ENCODE measurements at places on chromosomes 1 and 21.

DNA sequence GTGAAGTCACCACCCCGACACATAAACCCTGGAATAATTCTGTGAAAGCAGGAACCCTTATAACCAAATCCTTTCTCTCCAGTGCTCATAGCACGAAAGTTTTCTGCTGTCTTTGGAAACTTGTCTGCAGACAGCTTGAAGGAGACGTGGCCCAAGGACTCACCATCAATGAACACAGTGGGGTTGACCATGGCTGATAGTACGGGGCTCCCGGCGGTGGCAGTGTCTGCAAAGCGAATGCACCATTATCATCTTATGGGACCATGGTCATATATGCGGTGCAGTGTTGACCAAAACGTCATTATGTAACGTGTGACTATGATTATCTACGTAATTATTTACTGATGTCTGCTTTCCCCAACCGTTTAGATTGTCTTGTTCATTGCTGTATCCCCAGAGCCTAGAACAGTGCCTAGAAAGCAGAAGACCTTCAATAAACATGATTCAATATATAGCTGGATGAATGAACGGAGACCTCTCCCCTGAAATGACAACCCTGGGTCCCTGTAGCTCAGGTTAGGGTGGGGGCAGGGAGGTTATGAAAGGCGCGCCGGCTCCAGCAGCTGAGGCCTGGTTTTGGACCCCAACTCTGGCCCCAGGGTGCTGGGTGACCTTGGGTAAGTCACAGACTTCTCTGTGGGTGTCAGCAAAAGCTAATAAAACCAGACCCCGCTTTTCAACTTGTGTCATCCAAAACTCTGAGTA, 128.4 kb upstream of the ZBTB40 start:
- no peak for DNase-seq

GRCh38 chr21:37873655-37874054, 42.6 kb downstream of the KCNJ6 start:
- DNase-seq = no peak

GRCh38 chr1:69528376-69528775, 39.3 kb upstream of the LRRC7 start:
- no peak for DNase-seq

DNA sequence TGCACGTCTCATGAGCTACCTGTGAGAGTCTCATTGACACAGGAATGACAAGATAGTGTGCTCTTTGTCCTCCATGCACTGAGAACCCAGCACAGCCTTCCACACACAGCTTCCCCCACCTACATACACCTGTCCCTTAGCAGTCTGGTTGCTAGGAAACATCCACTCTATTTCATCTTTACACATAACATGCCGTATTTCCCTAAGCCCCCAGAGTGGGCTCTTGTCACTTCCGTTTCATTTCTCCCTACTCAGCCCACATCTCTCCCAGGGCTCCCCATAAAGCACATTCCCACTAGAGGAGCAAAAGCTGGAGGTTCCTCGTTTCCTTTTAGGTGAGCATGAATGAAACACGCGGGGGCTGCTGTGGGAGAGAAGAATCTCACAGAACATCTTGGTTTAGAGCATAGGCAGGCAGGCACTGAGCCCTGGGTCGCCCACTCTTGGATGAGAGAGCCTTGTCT, 137.1 kb downstream of the ETS2 start:
- no peak for DNase-seq

- no peak for DNase-seq
Measured at GRCh38 chr1:151862604-151863003, 9.1 kb upstream of the THEM5 start.

DNA sequence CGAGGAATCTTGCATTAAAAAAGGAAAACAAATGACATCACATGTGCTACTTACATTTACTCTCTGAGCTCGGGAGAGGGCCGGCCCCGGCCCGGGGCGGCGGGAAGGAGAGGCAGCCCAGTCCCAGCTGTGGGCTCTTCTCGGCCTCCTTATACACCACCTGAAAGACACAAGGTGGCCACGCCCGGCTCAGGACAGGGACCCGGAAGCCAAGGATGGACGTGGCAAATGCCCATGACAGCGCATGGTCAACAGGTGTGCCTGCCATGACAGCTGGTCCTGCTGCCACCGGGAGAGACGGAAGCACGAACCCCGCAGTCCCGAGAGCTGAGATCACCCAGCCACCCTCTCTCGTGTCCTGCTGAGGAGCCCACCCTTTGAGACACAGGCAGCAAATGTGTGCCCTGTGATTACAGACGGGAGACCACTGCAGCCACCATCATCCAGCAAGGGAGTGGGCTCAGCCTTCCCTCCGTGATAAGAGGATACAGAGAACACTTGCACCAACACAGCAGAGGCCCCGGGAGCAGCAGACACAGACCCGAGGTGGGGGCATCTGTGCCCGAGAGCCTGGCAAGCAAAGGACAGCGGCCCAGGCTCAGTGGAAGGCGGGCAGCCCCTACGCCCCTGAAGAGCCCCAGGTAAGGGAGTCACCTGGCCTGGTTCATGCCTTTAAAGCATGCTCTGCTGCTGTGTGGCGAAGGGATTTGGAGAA, 8.7 kb downstream of the TPRG1L start:
- DNase-seq = no peak

GRCh38 chr1:113834716-113835115, 22.4 kb upstream of the RSBN1 start:
- DNase-seq = no peak

DNA sequence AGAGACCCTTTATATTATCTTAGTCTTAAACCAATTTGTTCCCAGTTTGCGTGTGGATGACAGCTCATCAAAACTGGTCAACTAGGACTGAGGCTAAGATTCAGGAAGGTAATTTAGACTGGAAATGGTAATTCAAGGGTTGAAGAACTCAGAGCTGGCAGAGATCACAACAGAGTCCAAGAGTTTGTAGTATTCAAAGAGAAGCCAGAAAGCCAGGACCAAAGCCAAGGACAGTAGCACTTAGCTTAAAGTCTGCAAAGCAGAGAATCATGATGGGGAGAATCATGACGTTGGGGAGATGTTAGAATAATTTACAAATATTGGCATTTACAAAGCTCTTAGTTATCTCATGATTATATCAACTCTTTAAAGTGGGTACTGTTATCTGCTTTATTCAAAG, 32.6 kb downstream of the RNF11 start:
- DNase-seq = no peak

- DNase-seq = no peak
Measured at GRCh38 chr1:58155418-58156123, 391.0 kb downstream of the OMA1 start.

GRCh38 chr1:115062542-115063004, 26.7 kb downstream of the TSPAN2 start:
- peak; percentile 87 for DNase-seq

- no peak for DNase-seq
Measured at GRCh38 chr1:193417945-193418744, 231.7 kb upstream of the B3GALT2 start.

DNA sequence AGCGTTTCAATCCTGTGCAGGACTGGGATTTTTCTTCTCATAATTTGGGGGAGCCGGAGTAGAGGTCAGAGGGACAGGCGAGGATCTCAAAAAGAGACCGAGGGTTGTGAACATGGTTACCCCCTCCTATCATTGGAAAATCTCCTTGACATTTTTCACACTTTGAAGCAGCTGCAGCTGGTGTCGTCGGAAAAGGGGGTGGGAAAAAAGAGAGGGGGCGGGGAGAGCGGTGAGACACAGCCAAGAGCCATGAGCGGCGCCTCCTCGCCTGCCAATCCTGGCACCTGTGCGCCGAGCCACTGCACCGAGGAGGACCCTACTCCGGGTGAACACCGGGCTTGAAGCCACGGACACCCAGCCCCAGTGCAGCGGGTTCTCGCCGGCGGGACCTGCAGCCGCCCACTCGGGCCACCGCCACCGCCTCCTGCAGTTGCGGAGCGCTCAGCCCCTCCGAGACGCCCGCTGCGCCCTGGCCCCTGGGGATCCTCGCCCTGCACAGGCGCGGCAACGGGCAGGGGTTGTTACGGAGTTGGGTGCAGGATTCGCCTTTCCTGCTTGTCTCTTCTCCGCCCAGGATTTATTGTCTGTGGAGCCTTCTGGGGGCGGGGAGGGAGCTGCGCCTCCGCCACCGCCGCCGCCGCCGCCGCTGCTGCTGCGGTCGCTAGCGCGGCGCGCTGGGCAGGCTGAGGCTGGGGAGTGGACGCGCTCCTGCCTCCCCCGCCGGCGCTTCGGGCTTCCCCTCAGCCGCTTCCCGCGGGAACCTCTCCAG, at the start of gene LRRC7:
Gene LRRC7 (plus strand): TSS at position 271 of the 769 bp plus-strand sequence. CDS start 718 bp downstream, outside the sequence.
- no peak for DNase-seq

DNA sequence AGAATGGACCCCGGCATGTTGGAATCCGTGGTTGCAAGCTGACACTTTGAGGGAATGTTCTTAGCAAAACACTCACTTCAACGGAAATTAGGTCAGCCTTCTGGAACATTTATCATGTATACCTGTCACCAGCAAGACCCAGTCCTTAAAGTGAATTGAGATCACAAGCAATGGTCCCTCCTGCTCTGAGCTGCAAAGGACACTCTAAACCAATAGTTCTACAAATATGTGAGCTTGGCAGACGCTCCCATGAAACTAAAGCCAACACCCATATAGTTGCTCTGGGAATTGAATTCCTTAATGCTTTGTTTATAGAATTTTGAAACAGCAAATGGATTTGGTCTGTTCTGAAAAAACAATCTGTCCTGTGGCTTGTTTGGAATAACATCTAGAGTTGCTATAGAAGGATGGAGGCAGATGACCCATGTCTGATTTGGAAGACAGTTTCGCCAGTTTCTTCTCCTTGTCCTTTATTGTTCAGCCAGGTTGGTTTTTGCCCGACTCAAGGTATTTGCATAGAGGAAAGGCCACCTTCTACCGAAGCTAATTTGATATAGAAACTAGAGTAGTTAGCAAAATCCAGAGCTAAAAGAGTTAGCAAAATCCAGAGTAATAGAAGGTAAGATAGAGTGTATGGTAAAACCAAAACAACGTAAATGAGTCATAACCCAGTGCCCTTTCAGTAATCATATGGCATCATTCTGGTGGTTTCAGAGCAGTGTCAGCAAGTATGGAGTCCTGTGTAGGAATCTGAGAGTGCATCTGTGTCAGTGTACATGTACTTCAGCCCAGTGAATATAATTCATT, 236.2 kb downstream of the NFIA start:
- DNase-seq = no peak

- DNase-seq = no peak
Measured at GRCh38 chr1:203590603-203591002, 36.0 kb upstream of the ATP2B4 start.

DNA sequence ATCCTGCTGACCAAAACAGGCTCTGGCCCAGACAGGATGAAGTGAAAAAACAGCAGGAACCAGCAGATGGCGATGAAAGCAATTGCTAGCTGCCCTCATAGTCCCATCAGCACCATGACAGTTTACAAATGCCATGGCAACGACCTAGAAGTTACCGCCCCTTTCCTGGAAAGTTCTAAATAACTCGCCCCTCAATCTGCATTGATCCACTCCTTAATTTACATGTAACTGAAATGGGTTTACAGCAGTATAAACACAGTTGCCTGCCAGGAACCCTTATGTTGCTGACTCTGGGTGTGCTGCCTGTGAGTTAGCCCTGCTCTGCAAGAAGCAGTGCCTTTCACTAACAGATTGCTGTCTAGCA, 65.5 kb upstream of the CR1L start:
- no peak for DNase-seq

DNA sequence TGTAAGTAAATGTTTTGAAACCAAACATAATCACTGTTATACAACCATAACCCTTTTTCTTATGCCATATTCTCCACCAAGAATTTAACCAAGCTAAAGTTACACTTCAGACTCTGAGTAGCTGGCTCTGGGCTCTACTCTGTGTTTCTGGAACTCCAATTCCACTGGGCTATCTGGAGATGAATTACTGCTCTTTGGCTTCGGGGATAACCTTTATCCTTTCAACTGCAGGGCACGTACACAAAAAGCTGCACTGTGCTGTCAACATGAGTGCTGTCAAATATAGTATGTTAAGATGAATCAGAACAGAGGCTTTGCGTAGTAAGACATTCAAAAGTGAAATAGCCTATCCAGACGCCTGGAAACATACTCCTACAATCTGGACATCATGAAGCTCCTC, 500.6 kb downstream of the LTN1 start:
- no peak for DNase-seq

DNA sequence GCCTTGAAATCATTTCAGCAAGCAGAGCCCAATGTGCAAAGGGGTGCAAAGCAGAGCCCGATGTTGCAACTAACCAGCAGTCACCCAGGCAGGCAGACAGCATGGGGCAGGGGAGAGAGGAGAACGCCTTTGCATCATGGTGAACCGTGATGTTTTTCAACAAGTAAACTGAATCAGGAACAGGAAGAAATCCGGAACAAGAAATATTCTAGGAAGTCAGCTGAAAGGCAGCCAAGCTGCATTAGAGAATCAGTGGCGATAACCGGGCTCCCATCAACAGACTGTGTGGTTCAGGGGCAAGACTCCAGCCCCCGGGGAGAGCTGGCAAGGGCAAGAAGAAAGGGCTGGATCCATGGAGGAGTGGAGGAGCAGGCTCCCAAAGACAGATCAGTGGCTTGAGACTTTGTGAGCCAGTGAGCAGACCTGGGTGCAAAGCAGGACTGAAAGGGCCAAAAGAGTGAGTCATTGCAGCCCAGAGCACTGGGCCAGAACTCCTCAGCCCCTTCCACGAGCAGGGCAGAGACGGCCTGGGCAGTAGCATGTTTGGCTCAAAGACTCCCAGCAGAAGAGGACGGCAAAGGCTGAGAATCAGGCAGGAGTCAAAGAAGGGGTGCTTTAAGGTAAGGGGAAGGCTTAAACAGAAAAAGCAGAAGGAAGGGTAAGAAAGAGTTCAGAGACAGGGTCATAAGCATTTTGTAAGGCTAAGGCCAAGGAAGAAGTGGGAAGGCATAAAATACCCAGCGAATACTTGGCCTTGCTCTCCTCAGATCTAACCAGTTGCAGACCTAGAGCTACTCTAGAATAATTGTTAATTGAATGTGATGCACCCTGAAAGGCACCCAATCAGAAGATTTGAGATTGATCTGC, 155.0 kb downstream of the SETD4 start:
- no peak for DNase-seq

- DNase-seq = no peak
Measured at GRCh38 chr1:189657715-189658114, 819.9 kb downstream of the BRINP3 start.

DNA sequence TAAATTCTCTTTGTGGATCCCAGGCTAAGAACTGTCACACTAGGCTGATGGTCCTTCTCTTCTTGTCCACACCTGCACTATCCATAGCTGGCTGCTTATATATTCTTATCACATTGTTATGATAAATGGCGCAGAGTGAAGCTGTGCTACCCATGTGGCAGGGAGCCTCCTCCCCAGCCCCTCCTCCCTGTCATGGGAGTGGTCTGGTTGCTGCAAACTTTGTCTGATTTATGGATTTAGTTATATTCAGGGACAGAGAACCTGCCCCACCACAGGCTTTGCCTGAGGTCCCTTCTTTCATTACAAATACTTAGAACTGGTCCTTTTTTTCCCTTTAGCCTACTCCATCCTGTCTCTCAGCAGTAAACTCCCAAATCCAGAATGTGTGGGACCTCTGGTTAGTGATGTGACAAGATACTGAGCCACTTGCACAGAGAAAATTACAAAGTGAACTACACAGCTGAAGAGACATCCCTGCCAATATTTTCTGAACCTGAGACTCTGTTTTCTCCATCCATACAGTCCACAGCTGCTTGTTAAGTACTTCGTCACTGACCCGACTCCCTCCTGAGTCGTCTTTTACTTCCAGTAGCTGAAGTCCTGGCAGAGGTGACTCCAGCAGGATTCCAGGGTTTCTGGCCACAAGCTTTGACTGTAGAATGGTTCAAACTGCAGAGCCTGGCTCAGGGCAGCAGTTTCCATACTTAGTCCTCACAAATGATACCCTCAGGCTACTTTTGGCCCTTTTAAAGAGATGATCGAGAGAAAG, 37.6 kb downstream of the PTGFRN start:
- no peak for DNase-seq

All from activated gamma-delta T cell treated with anti-CD3 and anti-CD28 coated beads, Interleukin-2, amount 50 U/mL, for 16 hours (primary cell).